ENCODE measurements at places on chromosomes 11 and 22.

GRCh38 chr22:33018232-33018864, 39.8 kb downstream of the SYN3 start:
- peak; percentile 9 for DNase-seq

DNA sequence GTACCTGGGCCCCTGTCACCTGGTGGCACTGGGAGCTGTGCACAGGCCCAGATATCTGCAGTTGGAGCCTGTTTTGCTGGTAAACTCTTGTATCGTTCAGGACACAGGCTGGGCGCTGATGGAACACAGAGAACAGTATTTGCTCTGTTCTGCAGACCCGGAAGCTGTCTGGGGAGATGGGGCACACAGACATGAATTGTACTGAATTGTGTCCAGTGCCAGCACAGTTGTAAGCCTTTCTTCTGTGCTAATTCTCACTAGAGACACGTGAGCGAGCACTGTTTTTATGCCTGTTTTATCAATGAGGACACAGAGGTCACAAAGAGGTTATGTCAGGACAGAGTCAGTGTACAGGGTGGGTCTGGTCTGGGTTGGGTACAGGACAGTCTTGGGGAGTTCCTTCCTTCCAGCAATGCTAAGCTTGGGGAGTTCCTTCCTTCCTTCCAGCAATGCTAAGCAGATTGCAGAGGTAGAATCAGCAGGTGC, 24.4 kb upstream of the ACR start:
- DNase-seq, result no peak

DNA sequence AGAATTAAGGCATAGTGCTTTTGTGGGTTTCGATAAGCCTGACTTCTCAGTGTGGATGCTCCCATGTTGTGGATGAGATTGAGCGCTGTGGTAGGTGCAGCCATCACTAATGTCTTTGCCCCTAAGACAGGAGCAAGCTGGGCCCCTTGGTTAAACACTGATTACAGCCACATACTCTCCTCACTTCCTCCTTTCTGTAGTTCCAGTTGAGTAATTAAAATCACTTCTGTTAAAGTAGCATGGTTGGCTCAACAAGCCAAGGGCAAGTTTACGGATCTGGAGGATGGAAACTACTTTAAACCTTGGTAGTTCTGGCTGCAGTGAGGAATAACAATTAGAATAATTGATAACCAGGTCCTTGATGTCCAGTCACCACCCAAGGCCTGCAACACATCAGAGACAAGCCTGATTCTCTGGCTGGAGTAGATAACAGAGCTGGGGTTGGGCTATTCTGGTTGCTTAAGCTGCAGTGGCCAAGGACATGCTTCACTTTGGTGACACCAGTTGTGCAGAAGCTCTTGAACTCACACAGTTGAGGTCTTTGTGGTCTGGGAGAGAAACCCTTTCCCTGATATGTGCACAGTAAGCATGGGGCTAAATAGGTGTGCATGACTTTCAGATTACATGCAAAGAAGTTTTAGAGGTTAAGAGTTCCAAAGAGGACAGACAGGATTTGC, 81.3 kb downstream of the KIRREL3 start:
- DNase-seq, result no peak

DNA sequence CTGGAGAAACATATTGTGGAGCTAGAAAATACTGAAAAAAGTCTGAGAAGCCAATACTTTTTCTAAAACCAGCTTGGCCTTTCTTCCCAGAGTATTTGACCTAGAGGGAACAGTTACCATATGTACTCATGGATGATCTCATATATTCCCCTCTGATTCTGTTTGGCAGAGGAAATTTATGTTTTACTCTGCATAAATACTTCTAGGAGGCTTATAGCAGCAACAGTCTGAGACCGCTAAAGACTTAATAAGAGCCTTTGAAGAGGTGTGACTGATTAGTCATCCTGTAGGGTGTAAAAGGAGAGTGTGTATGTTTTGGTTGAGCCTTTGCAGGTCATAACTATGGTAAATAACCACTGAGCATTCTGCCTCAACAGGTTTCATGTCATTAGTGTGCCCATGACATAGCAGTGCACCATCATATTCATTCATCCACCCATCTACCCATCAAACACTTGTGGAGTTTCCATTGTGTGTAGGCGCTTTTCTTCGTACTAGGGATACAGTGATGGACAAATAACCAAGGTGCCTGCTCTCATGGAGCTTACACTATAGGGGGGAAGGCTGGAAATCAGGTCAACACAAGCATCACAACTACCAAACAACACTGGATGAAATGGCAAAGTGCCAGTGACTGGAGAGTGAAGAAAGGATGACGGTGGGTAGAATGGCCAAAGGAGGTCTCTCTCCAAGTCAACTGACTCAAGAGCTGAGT, 44.5 kb downstream of the TRAF6 start:
- peak; percentile 18 for DNase-seq

DNA sequence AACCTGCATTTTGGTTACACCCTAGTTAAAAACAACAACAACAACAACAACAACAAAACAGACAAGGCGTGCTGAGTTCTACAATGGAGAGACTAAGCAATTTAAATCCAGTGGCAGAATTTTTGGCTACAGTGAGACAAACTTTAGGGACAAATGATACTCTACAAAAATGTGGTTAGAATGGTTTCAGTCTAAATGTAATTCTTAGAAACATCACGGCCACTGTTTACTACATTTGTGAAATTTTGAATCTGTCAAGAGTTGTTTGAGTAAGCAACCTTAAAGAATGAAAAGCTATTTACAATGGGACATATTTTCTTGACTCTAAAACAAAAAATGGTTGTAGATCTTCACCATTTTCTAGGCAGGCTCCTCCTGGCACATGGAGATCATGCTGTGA, 259.4 kb downstream of the SWAP70 start:
- DNase-seq, result no peak

- DNase-seq, result no peak
These were observed 227.9 kb upstream of the GRIA4 start for GRCh38 chr11:105381941-105382340.

DNA sequence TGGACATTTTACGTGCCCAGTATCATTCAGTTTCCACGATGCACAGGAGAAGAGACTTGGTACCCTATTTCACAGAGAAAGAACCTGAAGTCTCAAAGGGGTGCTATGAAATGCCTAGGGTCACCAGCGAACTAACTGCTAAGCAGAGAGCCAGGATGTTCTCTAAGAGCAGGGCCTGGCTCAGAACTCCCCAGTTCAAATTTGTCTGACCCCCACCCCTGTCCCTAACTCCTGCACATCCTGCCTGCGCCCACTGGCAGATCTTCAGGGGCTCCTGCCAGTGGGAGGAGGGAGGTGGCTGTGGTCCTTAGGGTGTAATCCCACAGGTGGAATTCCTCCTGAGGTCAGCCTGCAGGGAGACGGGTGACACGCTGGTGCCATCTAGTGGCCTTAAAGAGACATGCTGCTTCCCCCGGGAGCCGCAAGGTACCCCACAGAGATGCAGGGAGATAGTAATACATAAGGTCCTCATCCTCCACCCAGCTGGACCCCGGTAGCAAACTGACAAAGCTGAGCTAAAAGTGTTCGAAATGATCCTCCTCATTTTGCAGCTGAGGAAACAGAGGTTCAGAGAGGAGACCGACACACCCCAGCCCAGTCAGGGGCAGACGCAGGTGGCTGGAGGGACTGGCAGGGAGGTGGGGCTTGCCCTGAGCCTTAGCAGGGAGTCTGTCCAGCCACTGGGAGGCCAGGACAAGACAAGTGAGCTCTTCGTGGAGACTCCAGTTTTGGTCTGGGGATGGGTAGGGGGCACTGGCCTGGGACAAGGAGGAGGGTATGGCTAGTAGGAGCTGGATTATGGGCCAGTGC, 34.1 kb downstream of the MB start:
- DNase-seq, result peak; percentile 51

- no peak for DNase-seq
These were observed 68.2 kb downstream of the METTL15 start for GRCh38 chr11:28176351-28176750.

DNA sequence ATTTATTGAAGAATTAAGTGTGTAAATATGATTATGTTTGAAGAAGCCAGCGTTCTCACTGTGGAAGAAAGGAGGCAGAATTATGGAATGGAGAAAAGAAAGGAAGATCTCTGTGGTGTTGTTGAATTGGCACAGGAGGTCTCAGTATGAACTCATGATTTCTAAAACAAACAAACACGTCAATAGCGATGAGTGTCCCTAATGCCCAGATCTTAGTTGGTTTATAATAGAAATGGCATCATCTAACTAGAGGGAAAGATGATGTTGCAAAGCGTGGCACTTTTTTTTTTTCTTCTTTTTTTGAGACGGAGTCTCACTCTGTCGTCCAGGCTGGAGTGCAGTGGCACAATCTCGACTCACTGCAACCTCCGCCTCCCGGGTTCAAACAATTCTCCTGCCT, 39.2 kb upstream of the SLN start:
- no peak for DNase-seq

GRCh38 chr11:71935338-71935925, 6.6 kb downstream of the RNF121 start:
- DNase-seq, result no peak

GRCh38 chr11:1738380-1738779, 12.0 kb downstream of the IFITM10 start:
- DNase-seq, result no peak

DNA sequence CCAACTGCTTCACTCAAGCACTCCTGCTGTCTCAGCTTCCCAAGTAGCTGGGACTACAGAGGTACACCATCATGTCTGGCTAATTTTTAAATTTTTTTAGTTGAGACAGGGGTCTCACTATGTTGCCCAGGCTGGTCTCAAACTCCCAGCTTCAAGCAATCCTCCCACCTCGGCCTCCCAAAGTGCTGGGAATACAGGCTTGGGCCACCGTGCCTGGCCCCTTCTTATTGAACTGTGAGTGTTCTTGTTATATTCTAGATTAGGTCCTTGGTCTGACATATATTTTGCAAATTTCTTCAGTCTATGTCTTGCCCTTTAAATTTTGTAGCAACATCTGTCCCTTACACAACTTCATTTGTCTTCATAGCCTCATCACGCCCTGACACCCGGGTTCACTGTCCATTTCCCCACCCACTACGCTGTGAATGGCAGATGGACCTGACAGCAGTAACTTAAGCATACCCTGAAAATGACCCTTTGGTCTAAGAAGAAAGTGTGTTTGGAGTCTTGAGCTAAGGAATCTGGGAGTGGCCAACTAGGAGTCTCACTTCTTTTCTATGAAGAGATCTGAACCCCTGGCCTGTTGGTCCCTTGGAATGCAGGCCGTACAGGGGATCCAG, 4.2 kb upstream of the FAM118A start:
- DNase-seq, result no peak

DNA sequence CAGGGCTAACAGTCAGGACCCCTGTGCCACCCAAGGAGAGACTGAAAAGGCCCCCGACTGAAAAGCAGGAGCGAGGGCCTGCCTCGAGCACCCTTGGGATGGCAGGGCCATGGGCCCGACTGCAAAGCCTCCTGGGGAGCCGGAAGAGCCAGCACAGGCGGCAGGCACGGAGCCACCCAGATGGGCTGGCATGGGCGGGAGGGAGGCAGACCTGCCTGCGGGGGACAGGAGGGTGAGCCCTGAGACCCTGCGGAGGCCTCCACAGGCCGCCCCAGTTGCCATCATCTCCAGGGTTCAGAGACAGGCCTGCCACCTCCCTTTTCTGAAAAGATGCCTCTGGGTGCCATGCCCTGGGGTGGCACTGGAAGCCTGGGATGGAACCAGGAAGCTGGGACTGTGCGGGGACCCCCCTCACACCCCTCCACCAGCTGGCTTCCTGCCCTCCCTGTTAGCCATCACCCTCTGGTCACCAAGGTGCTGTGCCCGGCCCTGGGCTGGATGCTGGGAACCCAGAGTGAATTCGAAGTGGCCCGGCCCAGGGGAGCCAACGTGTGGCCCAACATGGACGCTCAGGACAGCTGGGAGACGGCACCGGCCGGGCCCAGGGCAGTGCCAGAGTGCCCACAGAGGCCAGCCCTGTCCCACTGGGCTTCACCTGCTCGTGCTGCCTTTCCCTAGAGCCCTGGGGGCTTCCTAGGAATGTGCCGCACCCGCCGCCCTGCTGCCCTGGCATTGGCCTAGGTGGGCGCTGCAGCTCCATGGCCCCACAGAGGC, 13.8 kb downstream of the TSPAN32 start:
- no peak for DNase-seq

DNA sequence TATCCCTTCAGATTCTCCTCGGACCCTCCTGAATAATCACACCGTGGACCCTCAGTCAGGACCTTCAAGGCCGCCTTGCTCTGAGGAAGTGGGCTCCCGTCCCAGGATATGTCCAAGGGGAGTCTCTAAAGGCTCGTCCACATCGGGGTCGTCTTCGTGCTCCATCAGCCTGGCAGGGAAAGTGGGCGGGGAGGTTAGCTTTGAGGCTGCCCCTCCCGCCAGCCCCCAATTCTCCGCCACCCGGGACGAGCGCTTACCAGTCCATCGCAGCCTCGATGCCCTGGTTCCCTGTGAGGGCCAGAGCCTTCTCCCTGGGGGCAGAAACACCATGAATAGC, 472 bp downstream of the UBXN1 start:
- no peak for DNase-seq

- no peak for DNase-seq
These were observed 48.4 kb downstream of the CHST1 start for GRCh38 chr11:45616802-45617549.

- peak; percentile 36 for DNase-seq
These were observed 28.5 kb downstream of the DCDC1 start for GRCh38 chr11:31340903-31341572.

GRCh38 chr11:131696690-131697089, 326.3 kb downstream of the NTM start:
- DNase-seq, result no peak

GRCh38 chr11:110329445-110329844, 33.0 kb upstream of the RDX start:
- no peak for DNase-seq

GRCh38 chr22:31286360-31287255, 5.7 kb downstream of the PIK3IP1 start:
- peak; percentile 82 for DNase-seq

- no peak for DNase-seq
These were observed 236.5 kb downstream of the ST3GAL4 start for GRCh38 chr11:126591966-126592489.

GRCh38 chr11:122204206-122204605, 88.2 kb upstream of the BLID start:
- no peak for DNase-seq

DNA sequence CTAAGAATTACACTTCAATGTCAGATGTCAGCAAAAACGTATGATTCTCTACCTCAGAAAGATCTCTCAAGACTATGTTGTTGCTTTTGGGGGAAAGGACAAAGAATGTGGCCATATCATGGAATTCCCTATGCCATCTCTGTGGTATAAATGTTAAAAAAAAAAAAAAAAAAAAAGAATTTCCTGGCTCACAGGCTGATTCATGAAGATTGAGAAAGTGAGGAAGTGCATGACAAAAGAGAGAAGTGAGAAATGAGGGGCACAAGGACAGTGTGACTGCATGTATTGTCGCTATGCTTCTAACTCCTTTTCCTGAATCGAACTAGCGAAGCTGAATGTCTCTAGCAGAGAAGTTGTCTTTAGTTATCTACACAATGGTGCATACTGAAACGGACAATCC, 80.6 kb upstream of the CARD18 start:
- DNase-seq, result no peak

DNA sequence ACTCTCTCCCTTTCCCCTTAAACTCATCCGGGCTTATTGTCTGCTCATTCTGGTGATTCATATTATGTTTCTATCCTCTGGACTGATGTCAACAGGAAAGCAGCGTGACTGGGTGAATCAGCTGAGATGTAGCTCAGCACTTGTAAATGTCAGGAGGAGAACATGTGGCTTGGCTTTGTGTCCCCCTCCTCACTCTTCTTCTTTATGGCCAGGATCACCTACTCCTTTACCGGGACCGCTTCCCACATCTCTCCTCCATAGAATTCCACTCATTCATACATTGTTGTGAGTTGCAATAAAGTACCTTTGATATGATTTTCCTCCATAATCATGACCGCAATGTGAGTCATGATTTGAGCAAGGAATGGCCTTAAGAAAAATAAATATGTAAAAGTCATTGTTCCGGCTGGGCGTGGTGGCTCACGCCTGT, 15.8 kb upstream of the SYN3 start:
- no peak for DNase-seq

Data from CD4-positive, alpha-beta T cell treated with Interleukin-15 for 4 hours (primary cell).